Glutamatergic neuron (in vitro differentiated cells): ENCODE measurements at places on chromosomes 5 and 9. TPM values are rescaled to one million over a fixed set of nuclear protein-coding genes. Genes with fewer than 3 reads are reported as not detected.
A peak's percentile ranks its signal among the peaks of the same experiment; 100 is the strongest.

GRCh38 chr5:177109810-177110209 is 23.1 kb downstream of the FGFR4 start:
- no peak for DNase-seq

- no peak for DNase-seq
Measured at GRCh38 chr5:161471211-161471950, 75.1 kb downstream of the GABRB2 start.

GHR gene
- total RNA-seq = not detected

DNA sequence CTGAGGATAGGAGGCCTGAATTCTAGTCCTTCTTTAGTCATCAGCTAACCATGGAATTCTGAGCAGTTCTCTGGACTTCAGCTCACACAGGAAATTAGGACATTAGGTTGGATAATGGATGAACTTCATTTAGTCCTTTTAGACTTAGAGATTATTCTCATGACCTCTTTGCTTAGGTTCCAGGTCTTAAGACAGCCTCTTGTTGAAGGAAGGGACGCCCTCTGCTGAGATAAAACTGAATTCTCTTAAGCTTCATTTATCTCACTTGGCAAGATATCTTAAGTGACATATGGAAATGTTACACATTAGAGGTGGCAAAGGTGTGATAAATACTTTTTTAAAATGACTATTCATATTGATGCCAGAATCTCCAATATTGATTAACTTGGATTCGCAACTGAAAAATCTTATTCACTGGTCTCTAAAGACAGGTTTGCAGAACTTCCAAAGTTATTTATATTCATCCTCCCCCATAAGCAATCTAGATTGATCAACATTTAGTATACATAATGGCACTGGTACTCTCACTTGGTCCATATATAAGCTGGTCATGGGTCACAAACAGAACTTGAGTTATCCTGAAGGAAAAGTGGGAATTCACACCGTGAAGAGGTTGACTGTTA is 16.9 kb upstream of the ZNF366 start:
- no peak for DNase-seq

GRIN3A gene
- 0.15 TPM for total RNA-seq

OSTF1 gene
- total RNA-seq = 38.4 TPM

EMB gene
- 19.7 TPM for total RNA-seq

- DNase-seq = no peak
Measured at GRCh38 chr9:91421971-91422757, 1.5 kb downstream of the NFIL3 start.

DNA sequence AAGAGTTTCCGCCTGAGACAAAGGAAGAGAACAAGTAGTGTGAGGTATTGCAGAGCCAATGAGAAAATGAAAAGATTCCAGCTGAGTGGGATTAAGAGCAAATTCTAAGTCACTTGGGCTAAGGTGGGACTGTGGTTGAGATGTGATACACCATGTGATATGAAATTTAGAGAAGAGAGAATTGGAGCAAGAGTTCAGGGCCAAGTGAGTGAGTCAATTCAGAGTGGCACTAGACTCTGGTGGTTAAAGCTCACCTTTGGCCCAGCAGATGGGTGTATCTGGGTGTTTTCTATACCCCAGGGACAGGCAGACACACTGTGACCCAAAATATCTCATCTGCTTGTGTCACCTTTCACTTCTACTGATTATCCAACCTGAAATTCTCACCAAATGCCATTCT is 368.1 kb downstream of the KCNN2 start:
- no peak for DNase-seq

- no peak for DNase-seq
Measured at GRCh38 chr5:90854169-90854568, 295.6 kb downstream of the ADGRV1 start.

DNA sequence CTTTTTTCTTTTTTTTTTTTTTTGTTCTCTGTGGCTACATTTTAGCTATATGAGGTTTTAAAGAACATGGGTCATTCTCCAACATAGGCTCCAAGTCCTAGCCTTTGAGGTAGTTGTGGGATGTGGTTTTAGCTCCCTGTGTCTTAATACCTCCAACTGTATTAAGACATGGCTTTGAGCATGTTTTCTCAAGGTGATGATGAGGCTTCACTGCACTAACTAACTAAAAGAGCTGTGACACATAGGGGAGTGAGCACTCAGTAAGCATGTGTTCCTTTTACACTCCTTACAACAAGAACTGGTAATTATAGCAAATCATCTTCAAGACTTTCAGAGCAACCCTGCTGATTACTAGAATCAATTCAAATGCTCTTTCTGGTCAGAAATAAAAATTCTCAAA is 333.6 kb upstream of the CCNH start:
- no peak for DNase-seq

- no peak for DNase-seq
Measured at GRCh38 chr9:73810585-73811215, 659.0 kb downstream of the ANXA1 start.

GRCh38 chr5:66840511-66841013 is 244.4 kb downstream of the MAST4 start:
- no peak for DNase-seq

DNA sequence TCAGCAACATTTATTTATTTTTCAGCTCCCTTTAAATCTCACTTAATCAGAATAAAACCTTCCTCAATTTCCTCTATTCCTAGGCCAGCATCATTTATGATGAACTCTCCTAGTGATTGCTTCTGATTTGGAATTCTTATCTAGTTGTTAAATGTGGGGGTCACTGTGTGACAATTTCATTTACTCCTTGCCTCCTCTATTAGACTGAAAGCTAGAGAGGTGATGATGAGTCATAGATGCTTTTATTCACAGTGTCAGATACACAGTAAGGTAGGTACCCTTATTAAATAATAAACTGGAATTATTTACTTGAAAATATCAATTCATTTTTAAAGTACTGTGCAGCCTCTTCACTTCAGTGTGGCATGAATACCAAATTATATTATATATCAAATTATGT is 960.6 kb downstream of the MAT2B start:
- no peak for DNase-seq

GRCh38 chr9:134630393-134630790 is 11.2 kb upstream of the COL5A1 start:
- DNase-seq = peak; percentile 8

LCNL1 gene
- not detected for total RNA-seq

DNA sequence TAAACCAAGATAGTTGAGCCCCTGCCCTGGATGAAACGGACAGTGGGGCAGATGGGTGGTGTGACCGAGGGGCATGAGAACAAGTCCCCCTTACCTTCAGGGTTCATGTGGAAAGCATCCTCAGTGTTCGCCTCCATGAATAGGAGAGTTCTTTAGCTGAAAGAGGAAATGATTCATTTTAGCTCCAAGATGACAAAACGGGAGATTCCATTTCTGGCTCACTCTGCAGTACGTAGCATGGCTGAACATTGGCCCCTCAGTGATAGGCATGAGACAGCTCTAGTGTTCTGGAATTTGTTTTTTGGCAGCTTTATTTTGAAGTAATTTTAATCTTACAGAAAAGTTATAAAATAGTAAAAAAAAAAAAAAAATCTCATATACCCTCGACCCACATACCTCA is 70.2 kb upstream of the AGXT2 start:
- no peak for DNase-seq

- peak; percentile 59 for DNase-seq
Measured at GRCh38 chr9:95506678-95507463, 9.9 kb downstream of the PTCH1 start.

DNA sequence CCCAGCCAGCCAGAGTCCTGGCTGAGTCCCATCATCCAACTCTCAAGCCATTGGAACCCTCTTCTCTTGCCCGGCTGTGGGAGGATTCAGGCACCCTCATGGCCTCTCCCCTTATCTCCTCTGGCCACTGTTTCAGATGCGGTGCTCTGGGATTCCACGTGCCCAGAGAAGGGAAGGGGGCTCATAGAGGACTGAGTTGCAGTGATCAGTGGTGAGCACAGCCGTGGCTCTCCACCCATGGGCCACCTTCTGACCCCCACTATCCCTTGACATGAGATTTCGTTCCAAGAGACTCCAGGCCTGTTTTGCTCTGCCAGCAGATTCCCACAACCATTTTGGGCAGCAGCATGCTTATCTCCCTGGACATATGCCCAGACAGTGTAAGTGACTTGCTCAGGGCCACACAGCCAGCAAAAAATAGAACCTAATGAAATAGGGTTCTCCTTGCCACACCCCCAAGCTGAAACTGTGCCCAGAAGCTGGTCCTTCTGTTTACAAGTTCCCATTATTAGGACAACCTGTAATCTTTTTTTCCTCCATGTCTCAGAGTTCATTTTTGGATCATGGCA is 2.7 kb downstream of the GPX3 start:
- DNase-seq = no peak

C9orf57 gene
- total RNA-seq = not detected

GRCh38 chr5:181181650-181182565 is 23.1 kb downstream of the TRIM7 start:
- peak; percentile 78 for DNase-seq

DNA sequence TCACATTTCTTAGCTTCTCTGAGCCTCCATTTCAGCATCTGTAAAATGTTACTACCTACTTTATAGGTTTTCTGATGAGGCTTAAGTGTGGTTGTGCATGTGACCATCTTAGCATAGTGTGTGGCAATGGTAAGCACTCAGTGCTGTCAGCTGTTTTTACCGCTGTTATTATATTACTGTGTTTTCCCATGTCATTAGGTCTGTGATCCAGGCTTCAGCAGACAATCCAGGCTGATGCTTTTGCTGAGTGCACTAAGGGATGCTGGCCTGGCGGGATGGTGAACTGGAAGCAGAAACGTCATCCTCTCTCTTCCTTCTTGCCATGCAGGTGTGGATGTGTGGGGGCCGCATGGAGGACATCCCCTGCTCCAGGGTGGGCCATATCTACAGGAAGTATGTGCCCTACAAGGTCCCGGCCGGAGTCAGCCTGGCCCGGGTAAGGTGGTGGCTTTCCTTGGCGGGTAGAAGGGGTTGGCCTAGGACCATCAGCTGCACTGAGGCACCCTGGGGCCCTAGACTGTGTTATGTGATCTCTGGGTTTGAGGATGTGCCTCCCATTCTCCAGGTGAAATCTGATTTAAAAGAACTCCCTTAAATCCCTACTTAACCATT is 41.9 kb upstream of the SAP30L start:
- no peak for DNase-seq

DNA sequence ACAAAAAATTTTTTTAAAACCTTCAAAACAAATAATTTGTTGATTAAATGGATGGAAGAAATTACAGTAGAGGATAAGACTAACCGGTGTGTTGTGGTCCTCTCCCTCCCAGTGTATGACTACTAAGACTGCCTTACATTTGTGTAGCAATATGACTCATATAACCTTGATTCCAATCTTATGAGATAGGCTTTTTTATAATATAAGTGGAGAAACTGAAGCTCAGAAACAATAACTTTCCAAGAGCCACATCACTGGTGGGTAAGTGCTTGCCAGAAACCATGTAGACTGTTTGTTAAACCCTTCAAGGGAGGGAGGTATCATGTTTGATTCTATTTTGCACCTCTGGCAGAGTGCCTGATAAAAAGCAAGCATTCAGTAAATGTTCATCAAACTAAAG is 47.5 kb downstream of the NLN start:
- DNase-seq = no peak

INSL4 gene
- total RNA-seq = not detected

GRCh38 chr5:145968970-145969713 is 32.8 kb downstream of the SH3RF2 start:
- no peak for DNase-seq

DNA sequence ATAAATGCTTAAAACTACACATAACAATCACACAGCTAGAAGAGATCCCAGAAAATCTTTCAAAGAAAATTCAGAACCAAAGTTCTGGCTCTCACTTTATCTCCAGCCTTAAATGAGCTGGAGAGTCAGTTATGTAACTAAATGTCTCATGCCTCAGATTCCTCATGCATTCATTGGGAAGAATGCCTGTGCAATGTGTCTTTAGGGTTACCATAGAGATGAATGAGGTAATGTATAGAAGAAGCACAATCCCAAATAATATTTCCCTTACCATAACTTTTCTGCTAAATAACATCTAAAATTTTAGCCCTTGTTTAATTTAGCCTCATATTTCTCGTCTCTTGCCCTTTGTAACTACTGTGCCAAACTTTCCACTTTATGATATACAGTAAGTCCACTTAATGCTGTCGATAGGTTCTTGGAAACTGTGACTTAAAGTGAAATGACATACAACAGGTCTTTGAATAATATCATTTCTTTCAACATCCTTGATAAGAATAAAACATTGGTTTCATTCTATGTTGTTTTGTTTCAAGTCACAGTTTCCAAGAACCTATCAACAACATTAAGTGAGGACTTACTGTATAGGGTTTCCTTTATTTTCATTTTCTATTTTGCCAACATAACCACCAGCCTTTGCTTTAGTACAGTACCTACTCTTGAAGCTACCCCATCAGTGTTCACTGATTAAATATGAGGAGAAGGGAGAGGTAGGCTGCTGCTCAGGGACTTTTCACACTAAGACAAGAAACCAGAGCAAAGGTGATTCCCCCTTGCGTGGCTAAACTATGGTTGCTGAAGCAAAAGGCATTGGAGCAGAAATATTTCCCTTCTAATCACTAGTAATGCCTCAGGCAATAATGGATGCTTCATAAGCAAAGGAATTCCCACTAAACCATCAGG is 295.7 kb upstream of the PTGER4 start:
- DNase-seq = no peak

DNA sequence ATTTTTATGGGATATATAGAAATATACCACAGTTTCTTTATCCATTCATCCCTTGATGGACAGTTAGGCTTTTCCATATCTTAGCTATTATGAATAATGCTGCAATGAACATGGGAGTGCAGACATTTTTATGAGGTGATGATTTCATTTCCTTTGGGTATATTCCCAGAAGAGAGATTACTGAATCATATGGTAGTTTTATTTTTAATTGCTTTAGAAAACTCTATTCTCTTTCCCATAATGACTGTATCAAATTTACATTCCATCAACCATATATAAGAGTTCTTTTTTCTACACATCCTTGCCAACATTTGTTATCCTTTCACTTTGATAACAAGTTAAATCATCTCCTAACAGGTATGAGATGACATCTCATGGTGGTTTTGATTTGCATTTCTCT is 821.6 kb downstream of the TLE1 start:
- no peak for DNase-seq

- no peak for DNase-seq
Measured at GRCh38 chr5:162196351-162196750, 128.8 kb downstream of the GABRG2 start.

GRCh38 chr9:36398745-36399144 is 1.3 kb downstream of the RNF38 start:
- DNase-seq = no peak
